Stimulated activated CD8-positive, alpha-beta memory T cell treated with anti-CD3 and anti-CD28 coated beads, Interleukin-12 subunit alpha, Interleukin-12 subunit beta, amount 100 ng/mL, for 4 hours (primary cell): ENCODE measurements at places on chromosomes 16 and 17.
A peak's percentile ranks its signal among the peaks of the same experiment; 100 is the strongest.

DNA sequence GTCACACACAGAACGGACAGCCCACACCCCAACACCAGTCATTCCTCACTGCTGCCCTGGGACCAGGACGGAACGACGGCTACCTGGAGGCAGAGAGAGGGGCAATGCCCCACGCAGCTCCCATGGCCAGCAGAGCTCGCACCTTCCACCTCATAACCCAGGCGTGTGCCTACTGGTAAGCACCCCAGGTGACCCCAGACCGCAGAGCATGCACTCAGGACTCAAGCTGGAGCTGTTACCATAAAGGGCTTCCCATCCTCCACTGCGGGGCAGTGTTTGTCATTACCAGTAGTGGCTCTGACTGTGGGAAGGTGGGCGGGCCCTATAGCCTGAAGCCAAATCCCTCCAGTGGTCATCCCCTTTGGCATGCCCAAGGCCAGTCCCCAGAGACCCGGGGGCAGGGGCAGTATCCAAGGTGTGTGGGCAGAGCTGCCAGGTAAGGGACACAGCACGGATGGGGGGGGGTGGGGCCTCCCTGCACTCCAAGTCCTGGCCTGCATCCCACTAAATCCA, 4.7 kb upstream of the BCAR1 start:
- DNase-seq: no peak

GRCh38 chr17:67993998-67994361, 2.3 kb downstream of the C17orf58 start:
- no peak for DNase-seq

- no peak for DNase-seq
Observed at GRCh38 chr16:20956319-20956718, 55.7 kb downstream of the LYRM1 start.

- DNase-seq: no peak
Observed at GRCh38 chr16:56866955-56867830, 2.2 kb downstream of the SLC12A3 start.

GRCh38 chr16:75461575-75461974, 2.9 kb downstream of the TMEM170A start:
- DNase-seq: no peak

- no peak for DNase-seq
Observed at GRCh38 chr16:10892782-10893318, 15.8 kb downstream of the CIITA start.

DNA sequence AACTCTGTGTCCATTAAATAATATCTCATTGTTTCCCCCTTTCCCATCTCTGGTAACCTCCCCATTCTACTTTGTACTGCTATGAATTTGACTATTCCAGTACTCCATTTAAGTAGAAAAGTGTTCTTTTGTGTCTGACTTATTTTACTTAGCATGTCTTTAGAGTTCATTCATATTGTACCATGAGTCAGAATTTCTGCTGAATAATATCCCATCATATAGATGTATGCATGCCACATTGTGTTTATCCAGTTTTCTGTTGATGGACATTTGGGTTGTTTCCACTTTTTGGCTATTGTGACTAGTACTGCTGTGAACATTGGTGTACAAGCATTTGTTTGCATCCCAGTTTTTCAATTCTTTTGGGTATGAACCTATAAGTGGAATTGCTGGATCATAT, 6.0 kb downstream of the PPM1D start:
- no peak for DNase-seq

- DNase-seq: peak; percentile 22
Observed at GRCh38 chr17:76585649-76586593, at the start of gene ST6GALNAC2. Gene ST6GALNAC2, minus strand, starts transcription at chr17:76585860. Its CDS starts 52 bp downstream, at chr17:76585808.
